ENCODE measurements at places on chromosomes 3 and 15. TPM values are rescaled to one million over a fixed set of nuclear protein-coding genes. Genes with fewer than 3 reads are reported as not detected.

DNA sequence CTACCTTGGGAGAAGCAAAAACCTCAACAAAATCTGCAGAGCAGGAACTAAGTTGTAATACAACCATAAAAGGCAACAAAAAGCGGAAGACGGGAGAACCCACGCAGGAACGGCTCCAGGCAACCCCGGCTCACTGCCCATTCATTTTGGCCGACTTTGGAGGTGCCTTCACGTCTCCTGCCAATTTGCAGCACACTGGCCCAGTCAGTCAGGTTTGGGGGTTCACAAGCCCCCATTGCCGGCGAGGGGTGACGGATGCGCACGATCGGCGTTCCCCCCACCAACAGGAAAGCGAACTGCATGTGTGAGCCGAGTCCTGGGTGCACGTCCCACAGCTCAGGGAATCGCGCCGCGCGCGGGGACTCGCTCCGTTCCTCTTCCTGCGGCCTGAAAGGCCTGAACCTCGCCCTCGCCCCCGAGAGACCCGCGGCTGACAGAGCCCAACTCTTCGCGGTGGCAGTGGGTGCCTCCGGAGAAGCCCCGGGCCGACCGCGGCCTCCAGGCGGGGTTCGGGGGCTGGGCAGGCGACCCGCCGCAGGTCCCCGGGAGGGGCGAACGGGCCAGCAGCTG lies 463 bp downstream of the TERC start:
- no peaks in the 10 kb centered on the region for H3K4me1 ChIP-seq
- no peaks in the 10 kb centered on the region for H3K36me3 ChIP-seq
- no peaks in the 10 kb centered on the region for H3K27me3 ChIP-seq
- DNase-seq: peak; percentile 46
- H3K27ac ChIP-seq: peak overlapping the region; percentile 96

DNA sequence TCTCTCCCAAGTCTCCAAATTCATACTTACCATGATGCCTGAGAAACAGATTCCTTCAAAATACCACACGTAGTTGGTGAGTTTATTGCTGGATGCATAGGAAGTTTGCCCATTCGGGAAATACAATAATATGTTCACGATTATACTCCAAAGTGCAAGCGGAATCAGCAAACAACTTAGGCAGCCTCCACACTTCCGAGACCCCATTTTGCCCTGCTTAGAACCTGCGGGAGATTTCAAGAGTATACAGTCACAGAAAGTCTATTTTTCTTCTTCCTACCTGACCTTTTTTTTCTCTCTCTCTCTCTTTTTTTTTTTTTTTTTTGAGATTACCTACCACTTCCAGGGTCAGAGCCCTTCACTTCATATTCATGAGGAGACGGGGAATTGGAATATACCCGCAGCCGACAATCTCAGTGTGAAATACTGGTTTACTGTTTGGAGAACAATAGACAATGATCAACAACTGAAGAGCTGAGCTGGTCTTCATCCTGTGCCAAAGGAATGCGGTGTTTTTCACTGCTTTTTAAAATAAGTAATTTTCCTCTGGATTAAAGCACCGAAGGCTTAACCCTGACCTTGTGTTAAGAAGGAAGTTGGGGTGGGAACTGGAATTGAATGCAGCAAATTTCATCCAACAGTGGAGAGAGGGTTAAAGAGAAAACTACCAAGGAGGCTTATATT lies at the start of gene TM4SF18:
Gene TM4SF18 (minus strand): TSS at position 461 of the 684 bp plus-strand sequence. CDS start 254 bp downstream, at position 207.
- H3K4me3 ChIP-seq: no peak within 1 kb of the TSS
- no peaks in the 10 kb centered on the region for H3K27me3 ChIP-seq

DNA sequence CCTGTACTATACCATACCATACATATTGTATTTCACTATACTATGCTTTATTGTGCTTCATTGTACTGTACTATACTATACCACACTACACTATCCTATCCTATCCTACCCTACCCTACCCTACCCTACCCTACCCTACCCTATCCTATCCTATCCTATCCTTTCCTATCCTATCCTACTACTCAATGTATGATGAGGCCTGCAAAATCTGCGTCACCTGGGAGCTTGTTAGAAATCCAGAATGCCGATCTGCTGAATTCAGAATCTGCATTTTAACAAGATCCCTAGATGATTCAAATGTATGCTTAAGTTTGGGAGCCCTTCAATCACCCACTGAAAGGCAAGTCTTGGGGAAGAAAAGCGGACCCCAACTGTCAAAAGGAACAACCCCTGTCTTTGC lies 45.4 kb upstream of the CAPN7 start:
- no peaks in the 10 kb centered on the region for H3K4me1 ChIP-seq
- H3K4me3 ChIP-seq: no peak overlapping the region
- no peak for DNase-seq
- H3K36me3 ChIP-seq: no peaks in the 10 kb centered on the region

DNA sequence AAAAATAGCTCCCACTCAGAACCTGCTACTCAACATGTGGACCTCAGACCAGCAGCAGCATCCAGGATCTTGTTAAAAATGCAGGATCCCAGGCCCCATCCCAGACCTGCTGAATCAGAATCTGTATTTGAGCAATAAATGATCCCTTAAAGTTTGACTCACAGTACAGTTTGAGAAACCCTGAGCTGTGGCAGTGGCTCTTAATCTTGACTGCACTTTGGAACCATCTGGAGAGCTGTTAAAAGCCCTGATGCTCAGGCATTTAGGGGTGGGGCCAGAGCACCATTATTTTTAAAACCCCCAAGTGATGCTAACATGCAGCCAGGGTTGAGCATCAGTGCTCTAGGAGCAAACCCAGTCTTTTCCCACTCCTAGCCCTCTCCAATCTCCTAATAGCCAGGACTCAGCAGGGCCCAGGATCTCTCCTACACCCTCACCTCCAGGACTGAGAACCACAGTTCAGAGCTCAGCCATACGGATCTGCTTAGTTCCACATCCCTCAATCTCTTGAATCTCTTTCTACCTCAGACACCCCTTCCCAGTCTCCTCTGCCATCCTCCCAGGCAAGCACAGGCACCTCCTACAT lies 10.2 kb downstream of the RFTN1 start:
- H3K4me3 ChIP-seq: no peak overlapping the region
- H3K36me3 ChIP-seq: no peaks in the 10 kb centered on the region
- H3K27me3 ChIP-seq: no peaks in the 10 kb centered on the region
- H3K4me1 ChIP-seq: no peaks in the 10 kb centered on the region
- no peak overlapping the region for H3K27ac ChIP-seq
- peak; percentile 23 for DNase-seq

GRCh38 chr3:181383760-181384159 lies 328.0 kb upstream of the SOX2 start:
- DNase-seq: no peak
- no peaks in the 10 kb centered on the region for H3K4me1 ChIP-seq
- no peak overlapping the region for H3K4me3 ChIP-seq
- no peaks in the 10 kb centered on the region for H3K27me3 ChIP-seq

GRCh38 chr15:80890341-80891005 lies 99.1 kb downstream of the MESD start:
- H3K27me3 ChIP-seq: peaks cover 3% of the 10 kb centered on the region
- H3K27ac ChIP-seq: no peak overlapping the region
- no peak for DNase-seq
- no peak overlapping the region for H3K4me3 ChIP-seq
- H3K36me3 ChIP-seq: no peaks in the 10 kb centered on the region

DNA sequence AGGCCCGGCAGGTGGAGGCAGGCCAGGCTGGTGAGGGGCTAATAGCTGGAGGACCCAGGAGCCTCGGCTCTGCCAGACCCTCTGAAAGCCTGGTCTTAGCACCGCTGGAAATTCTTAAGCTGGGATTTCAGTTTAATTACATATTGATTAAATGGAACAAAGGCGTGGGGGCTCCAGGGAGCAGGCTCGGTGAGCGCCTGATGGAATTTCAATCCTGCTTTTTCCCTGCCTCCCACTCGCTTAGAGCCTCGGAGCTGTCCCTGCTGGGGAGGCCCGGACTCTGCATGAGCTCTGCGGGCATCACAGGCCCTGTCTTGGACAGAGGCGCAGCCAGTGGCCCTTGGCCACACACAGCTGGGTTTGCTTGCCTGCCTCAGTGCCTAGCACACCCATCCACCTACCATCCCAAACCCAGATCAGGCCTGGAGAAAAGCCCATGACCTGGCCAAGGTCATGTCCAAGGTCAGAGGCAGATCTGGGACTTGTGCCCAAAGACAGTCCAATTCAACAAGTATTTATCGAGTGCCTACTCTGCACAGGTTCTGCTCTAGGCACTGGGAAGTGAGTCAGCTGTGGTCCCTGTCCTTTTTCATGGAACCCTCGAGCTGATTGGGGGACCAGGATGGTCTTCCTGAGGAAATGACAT lies 40.6 kb downstream of the LINGO1 start:
- H3K4me1 ChIP-seq: no peaks in the 10 kb centered on the region
- H3K27ac ChIP-seq: no peak overlapping the region
- no peak for DNase-seq
- H3K36me3 ChIP-seq: no peaks in the 10 kb centered on the region
- no peaks in the 10 kb centered on the region for H3K27me3 ChIP-seq

Gene ARHGEF3
- total RNA-seq: 39.6 TPM

Gene RYK
- total RNA-seq: 102 TPM

Gene ATP11B
- total RNA-seq: 57.2 TPM

Measured in hepatocyte (in vitro differentiated cells).